ENCODE measurements at places on chromosomes 7 and 10.

DNA sequence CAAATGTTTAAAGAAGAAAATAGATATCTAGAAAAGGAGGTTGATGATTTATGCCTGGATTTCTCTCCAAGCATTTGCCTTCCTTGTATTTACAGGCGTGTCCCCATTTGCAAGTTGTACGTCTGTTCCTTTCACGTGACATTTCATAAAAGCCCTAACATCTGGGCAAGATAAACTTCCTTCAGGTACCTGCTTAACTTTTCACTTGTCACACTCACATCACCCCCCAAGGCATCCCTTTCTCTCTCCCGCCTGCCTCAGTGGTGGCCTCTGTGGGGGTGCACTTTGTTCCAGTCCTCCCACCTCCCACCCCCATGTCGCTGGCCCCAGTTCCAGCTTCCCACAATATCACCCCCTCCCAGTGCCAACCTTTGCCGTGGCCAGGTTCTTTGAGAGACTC, 6.7 kb downstream of the TWIST1 start:
- no peak for DNase-seq

GRCh38 chr10:36023939-36024338, 381.8 kb upstream of the FZD8 start:
- DNase-seq = no peak

GRCh38 chr7:73509463-73509862, 12.6 kb downstream of the BAZ1B start:
- DNase-seq = no peak

GRCh38 chr10:104322416-104322782, 15.9 kb downstream of the ITPRIP start:
- DNase-seq = no peak

- DNase-seq = no peak
Measured at GRCh38 chr10:19658131-19658530, 158.1 kb upstream of the PLXDC2 start.

GRCh38 chr7:81120803-81121202, 202.0 kb upstream of the SEMA3C start:
- DNase-seq = no peak

DNA sequence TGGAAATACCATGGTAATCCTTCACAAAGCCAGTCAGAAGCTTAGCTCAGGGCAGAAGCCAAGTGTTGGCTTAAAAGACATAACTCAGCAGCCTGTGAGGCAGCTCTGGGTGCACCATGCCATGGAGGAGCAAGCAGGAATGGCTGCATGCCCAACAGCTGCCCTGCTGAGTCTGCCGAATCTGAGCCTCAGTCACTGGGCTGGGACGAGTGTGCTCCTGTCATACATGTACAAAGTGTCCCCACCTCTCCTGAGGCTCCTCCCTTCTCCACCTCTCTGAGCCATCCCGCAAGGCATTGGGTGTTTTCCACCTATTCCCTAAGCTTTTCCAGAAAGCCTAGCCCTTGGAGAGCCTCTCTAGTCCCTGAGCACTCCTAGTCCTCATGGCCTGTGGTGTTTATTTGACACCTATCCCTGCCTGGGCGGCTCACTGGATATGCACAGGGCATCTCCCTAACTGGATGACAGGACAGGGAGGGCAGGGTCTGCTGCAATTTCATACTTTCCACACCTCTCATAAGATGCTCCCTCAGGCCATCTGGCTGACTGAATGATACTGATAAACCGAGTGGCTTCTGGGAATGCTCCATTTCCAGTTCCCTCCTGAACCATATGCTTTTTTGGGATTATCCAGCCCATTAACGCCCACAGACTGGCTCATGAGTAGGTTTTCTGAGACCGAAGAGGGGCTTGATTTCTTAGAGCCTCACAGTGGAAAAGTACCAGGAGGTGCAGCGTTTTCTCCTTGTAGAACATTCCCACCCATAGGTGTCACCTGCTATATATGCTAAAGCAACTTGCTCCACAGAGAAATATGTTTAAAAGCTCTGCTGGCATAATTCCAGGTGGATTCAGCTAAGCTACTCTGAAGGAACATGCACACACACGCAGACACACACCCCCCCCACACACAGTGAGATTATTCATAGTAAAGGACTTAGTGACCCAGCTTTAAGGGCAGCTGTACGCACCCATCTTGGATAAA, 199.3 kb downstream of the SNX10 start:
- DNase-seq = no peak

- DNase-seq = peak; percentile 57
Measured at GRCh38 chr10:132469197-132469884, 68.2 kb upstream of the INPP5A start.

- DNase-seq = no peak
Measured at GRCh38 chr10:6151087-6151977, 51.4 kb upstream of the PFKFB3 start.

DNA sequence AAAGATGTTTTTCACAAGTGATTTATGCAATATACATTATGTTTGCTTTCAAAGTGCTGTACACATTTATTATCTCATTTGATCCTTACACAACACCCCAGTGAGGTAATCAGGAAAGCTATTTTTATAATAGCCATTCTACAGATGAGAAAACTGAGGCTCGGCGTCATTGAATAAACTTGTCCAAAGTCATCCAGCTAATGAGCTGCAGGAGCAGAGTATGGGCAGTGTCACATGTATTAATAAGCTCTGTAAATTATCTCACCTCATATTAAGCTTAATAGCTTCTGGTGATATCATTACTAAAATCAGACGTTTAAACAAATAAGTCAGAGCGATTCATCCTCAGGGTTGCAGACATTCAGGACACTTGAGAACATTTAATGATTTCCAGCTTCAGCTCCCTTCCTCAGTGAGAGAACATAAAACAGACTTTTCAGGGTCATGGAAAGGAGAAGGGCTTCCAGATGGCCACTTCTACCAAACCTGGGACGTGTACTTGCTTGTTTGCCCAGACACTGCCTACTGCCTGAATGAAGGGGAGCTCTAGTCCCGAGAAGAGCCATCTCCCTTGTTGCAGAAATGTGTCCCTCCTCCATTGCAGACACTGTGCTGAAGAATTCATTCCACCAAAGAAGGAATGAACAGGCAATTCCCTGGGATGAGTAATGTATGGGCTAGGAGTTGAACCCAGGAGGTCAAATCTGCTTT, 20.5 kb upstream of the FZD1 start:
- DNase-seq = no peak

DNA sequence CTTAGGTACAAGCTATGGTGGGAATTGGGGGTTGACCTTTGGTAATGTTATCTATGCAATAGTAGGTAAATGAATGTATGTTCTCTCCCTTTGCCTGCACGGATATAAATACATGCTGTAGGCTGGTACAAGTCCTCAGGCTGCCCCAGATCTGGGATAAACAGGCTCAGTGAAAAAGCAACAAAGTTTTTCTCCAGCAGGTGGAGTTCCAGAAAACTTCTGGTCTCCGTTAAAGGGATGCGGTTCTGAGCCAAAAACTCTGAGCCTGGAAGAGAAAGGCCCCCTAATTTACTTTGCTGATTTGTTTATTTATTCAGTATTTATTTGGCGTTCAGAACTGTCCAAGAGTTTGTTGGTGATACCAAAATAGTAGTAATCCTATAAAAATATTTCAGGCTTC, 204.7 kb downstream of the ADRA2A start:
- DNase-seq = peak; percentile 29

DNA sequence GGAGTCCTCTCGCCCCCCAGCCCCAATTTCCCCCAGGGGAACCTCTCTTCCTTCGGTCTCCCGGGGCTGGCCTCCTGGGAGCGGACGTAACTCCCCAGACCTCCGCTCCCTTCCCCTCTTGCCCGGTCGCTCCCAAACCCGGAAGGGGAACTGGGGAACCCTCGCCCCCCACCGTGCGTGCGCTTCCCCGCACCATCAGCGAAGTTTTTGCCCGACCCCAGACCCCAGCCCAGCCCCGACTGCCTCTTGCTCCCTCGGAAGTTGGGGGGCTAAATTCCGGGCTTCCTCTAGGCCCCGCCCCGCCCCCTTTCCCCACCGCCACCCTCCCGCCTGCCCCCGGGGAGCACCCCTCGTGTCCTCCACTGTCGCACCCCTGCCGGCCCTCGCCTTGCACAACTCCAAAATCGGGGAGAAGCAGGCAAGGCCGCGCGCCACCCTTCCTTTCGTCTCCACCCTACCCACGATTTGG, 436 bp downstream of the GNB2 start:
- no peak for DNase-seq

DNA sequence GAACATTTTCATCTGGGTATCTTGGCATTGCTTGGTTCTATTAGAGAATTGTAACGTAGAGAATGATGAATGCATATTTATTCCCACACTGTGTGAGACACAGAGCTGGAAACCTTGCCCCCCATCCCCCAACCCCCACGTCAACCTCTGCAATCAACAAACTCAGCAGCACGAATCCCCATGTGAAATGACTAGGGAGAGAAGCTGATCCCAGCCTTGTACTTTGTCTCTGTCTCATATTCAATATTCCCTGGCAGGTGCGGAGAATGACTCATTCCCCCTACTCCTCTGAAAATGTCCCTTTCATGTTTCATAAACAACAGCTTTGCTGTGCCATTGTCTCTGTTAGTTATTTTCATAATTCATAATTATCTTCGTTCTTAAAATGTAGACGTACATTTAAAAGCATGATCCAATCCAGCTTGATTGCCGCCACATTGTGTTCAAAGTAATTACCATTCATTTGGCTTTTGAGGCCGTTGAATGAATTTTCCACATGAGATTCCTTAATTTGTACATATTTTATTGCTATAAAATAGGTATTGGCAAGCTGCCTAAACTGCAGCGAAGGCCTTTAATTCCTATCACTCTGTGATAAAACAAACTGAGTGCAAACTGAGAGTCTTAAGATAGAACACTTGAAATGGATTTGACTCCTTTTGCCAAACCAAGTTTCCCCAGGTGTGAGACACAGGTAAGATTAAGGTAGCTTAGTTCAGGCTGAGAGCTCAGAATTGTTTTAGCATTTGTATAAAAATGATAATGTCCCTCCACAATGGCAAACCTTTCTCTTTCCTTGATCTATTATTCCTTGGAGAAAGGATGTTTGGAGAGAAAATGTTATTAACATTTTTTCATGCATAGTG, 920.2 kb downstream of the TYW1 start:
- DNase-seq = no peak

- peak; percentile 59 for DNase-seq
Measured at GRCh38 chr10:6920072-6921019, 340.3 kb upstream of the PRKCQ start.

DNA sequence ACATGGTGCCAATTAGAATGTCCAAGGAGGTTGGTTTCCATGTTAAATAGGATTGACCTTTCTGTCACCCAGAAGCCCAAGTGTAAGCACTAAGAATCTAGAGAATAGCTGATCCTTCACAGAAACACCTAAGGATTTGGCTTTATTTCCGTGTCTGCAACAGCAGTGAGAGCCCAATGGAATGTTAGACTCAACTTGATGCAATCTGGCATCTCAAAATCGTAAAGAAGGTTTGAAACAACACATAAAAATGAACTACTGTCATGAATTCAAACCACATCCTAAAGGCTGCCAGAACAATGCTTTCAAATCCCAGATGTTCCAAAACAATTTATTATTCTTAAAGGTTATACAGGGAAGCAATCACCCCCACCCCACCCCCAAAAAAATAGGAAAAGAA, 18.6 kb downstream of the PPP1R3C start:
- DNase-seq = no peak

DNA sequence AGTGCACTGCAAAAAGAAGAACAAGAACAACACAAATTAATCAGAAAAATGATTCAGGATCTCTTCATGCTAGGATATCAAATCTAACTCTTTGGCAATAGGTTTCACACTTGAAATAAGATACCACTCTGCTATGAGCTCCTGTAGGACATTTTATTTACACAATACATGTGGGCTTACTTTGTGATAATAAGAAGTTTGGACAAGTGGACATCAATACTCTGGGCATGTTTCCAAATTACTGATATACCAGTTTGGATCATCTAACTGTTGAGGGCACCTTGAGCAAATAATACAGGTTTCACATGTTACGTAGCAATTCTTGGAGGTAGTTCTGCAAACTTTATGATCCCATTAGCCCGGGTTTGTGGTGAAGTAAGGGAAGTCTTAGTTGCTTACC, 59.8 kb downstream of the CPVL start:
- no peak for DNase-seq

- DNase-seq = no peak
Measured at GRCh38 chr7:16986755-16987154, 105.0 kb upstream of the AGR3 start.

- no peak for DNase-seq
Measured at GRCh38 chr7:5659584-5659983, 121.9 kb downstream of the RNF216 start.

DNA sequence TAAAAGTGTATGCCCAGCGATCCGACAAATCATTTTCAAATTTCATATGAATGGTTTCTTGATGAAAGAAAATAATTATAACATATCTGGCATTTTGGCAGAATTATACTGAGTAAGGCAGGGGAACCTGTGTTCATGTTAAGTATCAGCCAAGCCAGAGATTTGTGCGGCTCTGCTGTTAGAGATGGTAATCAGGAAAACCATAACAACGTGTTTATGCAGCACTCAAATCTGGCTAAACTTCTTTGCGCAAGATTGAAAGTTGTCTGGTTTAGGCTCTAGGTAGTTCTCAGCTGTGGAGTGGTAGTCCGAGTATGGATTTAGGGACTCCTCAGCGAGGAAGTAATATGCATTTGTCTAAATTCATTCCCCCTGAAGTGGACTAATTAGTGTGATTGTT, 8.9 kb upstream of the CTBP2 start:
- DNase-seq = no peak

DNA sequence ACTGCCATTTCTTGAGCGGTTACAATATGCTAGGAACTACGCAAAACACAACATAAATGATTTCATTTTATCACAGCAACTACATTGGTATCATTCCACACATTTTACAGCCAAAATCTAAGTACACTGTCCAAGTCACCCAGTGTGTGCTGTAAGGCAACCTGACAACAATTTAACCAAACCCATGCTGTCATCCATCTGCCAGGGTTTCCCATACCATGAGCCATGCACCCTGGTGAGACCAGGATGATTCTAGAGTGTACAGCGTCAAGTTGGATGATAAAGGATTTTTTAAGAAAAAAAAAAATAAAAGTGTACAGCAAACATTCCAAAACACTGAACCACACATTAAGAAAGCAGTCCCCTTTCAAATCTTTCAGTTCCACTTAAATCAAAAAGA, 52.9 kb downstream of the PIK3AP1 start:
- no peak for DNase-seq

DNA sequence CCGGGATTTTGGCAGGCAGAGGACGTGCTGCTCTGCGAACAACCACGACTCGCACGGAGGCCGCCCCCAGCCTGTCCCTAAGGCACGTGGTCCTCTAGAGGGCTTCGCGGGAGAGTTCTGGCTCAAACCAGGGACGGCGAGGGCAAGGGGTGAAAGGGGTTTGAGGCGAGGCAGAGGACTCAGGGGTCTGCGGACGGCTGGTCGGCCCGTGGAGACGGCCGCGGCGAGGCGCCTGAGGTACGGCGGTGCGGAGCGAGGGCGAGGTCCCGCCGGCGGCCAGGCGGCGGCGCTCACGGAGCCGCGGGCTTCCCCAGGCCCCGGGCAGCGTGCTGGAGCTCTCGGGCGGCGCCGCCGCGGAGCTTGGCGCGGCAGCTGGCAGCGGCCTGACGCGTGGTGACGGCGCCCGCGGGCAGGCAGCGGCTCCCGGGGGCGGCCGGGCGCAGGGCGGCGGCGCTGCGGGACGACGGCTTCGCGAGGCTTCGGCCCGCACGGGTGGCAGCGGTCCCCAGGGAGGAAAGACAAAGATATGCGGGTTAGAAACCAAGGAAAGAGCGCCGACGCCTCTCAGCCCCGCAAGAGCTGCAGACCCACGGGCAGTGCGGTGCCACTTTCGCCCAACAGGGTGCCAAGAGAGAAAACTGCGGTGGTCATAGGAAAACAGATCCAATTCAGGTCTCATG, 44.8 kb downstream of the ZNF800 start:
- DNase-seq = peak; percentile 53

GRCh38 chr10:47243791-47244190, 56.2 kb upstream of the GDF10 start:
- no peak for DNase-seq

Measured in left kidney (tissue), 8 donors.